ENCODE measurements at places on chromosomes 3 and 15.

DNA sequence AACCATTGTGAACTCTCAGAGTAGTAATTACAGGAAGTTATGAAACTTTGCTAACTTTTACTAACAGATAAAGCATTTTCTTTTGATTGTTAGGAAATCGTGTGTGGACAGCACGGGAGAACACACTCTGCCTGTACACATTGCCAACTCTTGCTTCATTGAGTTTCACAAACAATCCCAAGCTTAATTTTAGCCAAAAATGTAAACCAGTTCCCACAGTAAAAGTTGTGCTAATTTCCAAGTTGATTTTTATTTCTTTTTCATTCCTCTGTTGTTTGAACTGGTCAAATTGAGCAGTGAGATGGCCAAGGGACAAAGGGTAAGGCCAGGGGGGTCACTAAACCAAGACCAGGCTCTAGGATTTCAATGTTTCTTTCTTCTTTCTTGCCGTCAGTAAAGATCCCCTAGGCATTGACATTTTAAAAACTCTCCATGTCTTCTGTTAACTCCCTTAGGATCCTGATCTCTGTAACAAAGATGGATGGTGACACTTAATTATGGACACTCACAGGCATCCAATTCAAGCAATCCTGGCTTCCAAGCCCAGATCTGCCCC, 414.9 kb downstream of the RBMS3 start:
- no peak for DNase-seq

DNA sequence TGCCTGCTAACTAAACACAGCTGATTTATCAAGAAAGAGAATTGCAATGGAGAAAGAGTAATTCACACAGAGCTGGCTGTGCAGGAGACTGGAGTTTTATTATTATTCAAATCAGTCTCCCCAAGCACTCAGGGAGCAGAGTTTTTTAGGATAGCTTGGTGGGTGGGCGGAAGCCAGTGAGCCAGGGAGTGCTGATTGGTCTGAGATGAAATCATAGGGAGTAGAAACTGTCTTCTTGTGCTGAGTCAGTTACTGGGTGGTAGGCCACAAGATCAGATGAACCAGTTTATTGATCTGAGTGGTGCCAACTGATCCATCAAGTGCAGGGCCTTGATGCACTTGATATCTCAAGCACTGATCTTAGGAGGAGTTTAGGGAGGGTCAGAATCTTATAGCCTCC, 891.9 kb upstream of the CADM2 start:
- no peak for DNase-seq

GRCh38 chr3:39435006-39435748, 28.7 kb downstream of the RPSA start:
- no peak for DNase-seq

DNA sequence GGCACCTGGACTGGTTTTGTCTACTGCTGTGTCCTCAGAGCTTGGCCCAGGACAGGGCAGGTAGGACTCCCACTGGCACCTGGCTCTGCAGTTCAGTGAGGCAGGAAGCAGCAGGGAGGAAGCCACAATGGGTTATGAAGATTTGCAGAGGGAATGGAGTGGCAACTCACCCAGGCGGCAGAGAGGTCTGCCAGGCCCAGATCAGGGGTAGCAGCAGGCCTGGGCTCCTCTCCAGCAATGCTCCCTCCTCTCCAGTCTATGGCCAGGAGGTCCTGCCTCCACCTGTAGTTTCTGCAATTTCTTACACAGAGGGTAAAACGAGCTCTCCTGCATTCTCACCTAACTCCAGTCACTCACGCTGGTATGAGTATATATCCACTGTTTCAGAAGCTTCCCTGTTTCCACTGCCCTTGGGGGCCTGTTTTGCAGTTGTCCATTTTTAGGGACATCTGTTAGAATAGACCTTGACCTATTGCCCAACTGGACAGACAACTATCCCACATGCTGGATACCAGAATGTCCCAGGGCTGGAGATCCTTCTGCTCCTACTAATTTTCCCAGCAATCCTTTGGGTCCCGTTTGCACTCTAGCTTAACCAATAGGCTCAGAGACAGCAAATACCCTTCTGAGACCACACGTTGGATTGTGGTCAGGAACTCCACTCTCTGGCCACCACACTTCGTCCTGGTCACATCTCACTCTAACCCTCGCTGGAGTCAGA, 35.2 kb downstream of the HMCES start:
- no peak for DNase-seq

DNA sequence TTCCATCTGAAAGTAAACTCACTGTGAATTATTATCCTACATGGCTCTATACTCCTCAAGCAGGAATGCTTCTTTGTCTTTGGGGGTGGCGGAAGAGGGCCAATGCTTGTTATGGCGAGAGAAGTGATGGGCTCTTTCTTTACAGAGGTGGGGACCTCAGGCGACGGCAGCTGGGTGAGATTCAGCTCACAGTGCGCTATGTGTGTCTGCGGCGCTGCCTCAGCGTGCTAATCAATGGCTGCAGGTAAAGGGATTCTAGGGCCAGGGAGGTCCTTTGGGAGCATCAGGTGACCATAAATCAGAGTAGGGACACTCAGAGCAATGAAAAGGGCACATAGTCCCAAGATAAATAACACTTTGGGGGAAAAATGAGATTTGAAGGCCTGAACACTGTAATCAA, 39.0 kb downstream of the ESYT3 start:
- no peak for DNase-seq

GRCh38 chr3:69998759-69999139, 784 bp upstream of the SAMMSON start:
- DNase-seq = no peak

DNA sequence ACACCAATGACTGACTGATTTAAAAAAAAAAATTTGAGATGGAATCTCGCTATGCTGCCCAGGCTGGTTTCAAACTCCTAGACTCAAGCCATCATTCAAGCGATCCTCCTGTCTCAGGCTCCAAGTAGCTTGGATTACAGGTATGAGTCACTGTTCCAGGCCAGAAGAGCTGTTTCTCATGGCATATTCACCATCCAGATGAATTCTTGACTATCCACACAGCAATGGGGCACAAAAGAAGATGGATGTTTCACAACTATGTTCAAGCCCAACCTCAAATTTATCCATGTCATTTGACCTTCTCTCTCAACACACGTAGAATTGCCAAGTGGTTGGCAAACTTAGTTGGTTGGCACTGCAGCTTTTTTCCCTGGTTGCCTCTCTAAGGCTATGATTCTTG, 40.6 kb downstream of the PRICKLE2 start:
- DNase-seq = no peak

- no peak for DNase-seq
These were observed 299.8 kb upstream of the GOLIM4 start for GRCh38 chr3:168395551-168395950.

DNA sequence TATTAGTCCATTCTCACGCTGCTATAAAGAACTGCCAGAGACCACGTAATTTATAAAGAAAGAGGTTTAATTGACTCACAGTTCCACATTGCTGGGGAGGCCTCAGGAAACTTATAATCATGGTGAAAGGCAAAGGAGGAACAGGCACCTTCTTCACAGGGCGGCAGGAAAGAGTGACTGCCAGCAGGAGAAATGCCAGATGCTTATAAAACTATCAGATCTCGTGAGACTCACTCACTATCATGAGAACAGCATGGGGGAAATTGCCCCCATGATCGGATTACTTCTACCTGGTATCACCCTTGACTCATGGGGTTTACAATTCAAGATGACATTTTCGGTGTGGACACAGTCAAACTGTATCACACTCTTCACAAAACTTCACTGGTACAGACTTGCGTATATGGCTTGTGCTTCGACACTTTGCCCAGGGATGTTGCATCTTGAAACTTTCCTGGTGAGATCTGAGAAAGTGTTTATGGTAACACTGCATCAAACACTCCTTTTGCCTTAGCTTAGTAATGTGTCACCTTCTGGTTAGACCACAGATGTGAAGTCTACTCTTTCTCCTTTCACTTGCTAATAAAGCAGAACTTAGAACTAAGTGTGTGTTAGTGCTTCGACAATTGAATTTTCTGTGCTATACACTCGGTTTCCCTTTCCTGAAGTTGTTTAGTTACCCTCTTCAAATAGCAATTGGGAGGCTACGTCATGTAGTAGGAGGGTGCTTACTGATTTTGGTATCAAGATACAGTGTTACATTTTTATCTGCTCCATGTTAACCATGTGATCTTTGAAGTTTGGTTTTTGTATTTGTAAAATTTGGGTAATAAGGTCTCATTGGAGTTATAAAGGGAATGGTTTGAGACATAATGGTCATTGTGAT, 185.7 kb downstream of the LPP start:
- no peak for DNase-seq

- DNase-seq = no peak
These were observed 914.9 kb downstream of the ZPLD1 start for GRCh38 chr3:103349760-103350159.

- DNase-seq = no peak
These were observed 3.1 kb downstream of the CPLX3 start for GRCh38 chr15:74829486-74829885.

DNA sequence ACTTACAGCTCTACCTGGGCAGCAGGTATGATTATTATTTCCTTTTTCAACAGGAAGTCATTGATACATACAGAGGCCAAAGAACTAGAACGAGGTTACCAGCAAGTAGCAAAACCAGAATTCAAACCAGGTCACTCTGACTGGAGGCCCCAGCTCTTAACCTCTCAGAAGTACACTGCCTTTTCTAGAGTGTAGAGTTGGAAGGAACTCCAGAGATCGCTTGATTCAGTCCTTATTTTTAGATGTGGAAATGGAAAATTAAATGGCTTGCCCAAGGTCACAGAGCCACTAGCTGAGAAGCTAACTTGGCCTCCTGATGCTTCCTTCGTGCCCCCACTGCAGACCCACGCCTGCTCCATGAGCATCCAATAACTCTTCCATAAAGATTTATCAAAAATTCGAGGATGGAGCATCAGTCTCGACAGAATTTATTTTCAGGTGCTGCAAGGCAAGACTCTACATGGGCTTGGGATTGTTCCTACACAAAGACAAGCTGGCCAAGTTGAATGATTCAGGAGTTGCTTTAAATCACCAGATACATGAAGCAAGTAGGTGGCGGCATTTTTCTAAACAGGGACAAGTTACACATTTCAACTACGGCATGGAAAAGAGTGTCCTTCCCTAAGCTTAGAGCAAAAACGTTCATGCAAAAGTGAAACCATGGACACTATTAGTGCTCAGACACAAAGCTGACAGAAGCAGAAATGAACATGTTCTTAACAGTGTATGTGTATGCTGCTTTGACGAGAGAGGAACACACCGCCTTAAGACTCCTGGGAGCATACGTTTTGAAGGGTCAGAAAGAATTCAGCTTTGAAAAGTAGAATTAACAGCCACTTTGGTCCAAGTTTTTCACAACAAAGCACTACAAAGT, 235.7 kb downstream of the THRB start:
- no peak for DNase-seq

GRCh38 chr3:156902916-156903315, 76.8 kb downstream of the LEKR1 start:
- DNase-seq = no peak

- DNase-seq = no peak
These were observed 10.7 kb upstream of the CHSY1 start for GRCh38 chr15:101262551-101262950.

DNA sequence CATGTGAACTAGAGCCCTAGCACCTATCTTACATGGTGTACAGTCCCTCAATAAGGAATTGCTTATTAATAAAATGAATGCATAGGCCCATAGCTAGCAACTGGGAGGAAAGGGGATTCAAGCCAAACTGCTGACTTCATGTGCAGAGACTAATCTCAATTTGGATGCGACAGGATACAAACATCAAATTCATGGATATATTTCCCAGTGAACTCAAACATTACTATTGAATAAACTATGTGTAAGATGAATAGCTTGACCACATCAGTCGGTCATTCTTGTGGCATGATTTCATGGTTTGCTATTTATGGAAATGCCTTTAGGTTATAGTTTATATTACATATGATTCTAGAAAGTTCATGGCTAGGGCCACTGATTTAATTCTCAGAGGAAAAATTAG, 268.6 kb upstream of the SLITRK3 start:
- DNase-seq = no peak

- DNase-seq = no peak
These were observed 25.3 kb downstream of the EPHB3 start for GRCh38 chr3:184586851-184587250.

DNA sequence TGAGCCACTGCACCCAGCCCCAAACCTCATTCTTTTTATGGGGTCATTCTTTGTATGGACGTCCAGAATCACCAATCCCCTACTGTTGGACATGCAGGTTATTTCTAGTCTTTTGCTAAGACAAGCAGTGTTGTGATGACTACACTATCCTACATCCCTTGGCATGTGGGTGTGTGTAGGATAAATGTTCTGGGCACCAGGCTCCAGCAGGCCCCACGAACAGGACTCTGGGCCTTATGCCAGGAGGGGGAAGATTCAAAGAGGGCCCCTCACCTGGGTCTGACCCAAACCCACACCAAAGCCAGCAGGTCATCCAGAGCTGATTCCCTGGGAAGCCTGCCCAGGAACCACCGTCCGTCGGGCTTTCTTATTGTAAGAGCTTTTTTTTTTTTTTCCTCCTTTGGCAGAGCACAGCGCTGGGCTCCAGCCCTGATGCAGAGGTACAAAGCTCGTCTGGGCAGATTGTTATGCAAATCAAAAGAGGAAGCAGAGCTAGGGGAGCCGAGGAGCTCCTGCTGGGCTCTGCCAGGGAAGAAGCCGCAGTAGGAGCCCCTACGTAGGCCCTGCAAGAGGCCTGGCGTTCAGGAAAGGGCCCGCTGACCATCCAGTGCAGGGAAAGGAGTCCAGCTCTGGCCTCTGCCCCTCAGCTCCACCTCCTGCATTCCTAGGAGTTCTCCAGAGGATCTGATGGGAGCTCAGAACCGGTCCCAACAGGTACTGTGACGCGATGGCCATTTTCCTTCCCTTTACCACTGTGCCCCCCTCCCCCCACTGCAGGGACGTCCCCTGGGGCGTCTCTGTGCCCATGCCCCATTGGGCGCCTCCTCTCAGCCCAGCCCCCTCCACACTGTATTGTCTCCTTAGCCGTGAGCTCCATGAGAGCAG, 29.0 kb upstream of the FURIN start:
- DNase-seq = no peak

DNA sequence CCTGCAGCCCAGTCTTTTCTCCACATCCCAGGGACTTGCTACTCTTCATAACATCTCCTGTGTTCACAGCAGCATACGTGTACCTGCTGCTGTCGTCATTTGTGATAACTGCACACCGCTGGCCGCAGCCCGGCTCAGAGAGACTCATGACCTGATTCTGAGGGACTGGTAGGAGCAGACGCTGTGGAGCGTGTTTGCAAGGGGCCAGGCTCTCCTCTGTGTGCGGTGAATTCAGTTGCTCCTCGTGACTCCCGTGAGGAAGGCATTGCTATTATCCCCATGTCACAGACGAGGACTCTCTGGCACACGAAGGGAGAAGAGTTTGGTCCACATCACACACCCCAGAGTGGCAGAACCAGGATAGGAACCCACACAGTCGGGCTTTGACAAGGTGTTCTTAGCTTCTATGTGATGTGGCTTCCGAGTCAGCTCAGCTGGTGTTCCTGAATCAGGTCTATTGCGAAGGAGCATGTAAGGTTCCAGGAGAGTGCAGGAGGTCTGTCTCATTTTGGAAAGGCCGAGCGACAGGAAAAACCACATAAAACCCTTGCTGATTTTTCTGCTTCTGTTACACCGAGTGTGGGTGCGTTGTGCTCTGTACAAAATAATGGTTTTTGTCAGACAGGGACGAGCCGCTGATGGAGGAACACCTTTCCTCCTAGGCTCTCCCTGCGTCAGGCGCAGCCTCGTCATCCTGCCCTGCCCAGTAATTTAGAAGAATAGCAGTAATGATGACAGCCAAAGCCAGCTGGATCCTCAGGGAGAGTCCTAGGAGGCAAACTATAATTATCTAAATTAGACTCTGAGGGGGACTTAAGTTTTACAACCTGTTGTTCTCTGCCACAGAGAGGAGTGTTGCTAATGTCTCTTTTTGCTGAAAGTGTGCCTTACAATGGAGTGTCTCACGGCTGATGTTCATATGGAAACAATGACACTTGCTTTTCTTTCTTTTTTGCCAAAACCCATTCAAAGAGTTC, 157.5 kb upstream of the RGMA start:
- no peak for DNase-seq
